Dermis microvascular lymphatic vessel endothelial cell (primary cell): ENCODE measurements at places on chromosomes 12 and 14. TPM values are rescaled to one million over a fixed set of nuclear protein-coding genes. Genes with fewer than 3 reads are reported as not detected.

The TMEM132D gene
- total RNA-seq = not detected in 2 replicates

GRCh38 chr12:62748941-62749468 lies 185.9 kb downstream of the PPM1H start:
- no peak for DNase-seq

The ANKRD33 gene
- total RNA-seq = 0.13 and 0.26 TPM in 2 replicates

- DNase-seq = no peak
These were observed 91.6 kb downstream of the HELB start for GRCh38 chr12:66393890-66394289.

DNA sequence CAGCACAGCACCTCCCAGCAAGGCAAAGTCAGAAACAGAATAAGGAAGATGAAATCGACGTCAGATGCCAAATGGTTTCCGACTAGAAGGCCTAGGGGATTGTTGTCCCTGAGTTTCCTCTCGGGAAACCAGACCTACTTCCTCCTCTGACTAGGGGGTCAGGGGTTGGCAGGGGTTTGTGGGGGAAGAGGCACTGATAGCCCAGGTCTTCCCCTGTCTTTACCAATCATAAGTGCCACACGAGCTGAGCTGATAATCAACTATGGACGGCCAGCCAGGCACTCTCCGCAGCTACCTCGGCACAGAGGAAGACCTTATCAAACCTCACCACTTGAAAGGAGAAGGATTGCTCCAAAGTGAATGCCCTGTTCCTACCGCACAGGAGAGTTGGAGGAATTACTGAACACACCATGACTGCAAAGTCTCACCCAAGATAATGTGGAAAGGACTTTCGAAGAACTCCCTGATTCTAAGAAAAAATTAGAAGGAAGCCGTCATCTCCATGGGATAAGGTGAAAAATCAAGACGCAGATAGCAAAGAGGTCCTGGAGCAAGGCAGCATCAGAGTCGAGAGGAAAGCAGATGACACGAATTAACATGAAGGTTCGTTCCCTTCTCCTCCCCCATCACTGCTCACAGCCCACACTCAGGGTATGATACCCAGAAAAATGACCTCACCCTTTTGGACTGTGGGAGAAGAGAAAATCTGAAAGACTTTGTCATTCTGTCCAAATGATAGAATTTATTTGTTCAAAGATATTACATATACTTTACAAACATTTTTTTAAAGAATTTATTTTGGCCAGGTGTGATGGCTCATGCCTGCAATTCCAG lies 77.7 kb upstream of the MED13L start:
- no peak for DNase-seq

DNA sequence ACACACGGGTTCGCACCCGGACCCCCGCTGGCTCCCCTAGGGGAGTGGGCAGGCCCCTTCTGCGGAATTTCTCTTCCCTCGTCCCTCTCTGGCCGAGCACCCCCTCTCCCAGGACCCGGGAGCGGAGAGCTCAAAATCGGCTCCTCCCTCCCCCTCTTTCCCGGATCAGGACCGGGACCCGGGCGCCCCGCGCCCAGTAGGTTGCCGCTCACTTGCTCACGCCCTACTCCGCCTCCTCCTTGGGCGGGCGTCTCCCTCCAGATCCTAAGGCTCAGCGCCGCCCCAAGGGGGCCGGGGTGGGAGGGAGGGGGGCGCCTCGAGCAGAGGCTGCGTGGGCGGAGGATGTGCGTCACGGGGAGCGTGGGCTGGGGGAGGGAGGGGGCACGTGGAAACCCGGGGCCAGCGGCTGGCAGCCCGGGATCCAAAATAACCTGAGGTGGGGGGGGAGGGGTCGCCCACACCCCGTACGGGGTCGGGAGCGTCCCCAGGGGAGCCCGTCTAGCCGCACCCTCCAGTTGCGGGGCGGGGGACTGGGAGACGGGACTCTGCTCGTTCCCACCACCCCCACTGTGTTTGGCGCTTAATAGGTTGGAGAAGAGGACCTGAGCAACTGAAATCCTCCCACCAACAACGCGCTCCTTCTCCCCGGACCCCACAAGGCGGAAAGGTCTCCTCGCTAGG lies 1.8 kb upstream of the NAB2 start:
- peak; percentile 82 for DNase-seq

- DNase-seq = no peak
These were observed 1.1 kb upstream of the RPL41 start for GRCh38 chr12:56115329-56115728.

DNA sequence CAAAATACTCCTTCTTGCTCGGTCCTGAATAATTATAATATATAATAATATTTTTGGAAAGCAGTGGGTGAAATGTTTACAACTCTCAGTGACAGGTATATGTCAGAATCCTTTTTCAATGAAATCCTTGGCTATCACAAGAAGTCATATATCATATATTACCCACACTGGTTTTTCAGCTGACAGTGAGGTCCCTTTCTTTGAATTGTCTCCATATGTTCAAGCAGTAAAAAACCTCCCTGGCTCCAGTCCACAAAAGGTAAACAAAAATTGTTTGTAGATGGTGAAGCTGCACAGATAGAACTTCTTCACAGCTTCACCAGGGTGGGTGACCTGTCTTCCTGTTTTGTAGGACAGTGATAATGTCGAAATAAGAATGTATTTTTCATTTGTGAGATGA lies 44.0 kb downstream of the A2ML1 start:
- no peak for DNase-seq

- DNase-seq = no peak
These were observed 143.3 kb downstream of the APAF1 start for GRCh38 chr12:98788396-98788795.

DNA sequence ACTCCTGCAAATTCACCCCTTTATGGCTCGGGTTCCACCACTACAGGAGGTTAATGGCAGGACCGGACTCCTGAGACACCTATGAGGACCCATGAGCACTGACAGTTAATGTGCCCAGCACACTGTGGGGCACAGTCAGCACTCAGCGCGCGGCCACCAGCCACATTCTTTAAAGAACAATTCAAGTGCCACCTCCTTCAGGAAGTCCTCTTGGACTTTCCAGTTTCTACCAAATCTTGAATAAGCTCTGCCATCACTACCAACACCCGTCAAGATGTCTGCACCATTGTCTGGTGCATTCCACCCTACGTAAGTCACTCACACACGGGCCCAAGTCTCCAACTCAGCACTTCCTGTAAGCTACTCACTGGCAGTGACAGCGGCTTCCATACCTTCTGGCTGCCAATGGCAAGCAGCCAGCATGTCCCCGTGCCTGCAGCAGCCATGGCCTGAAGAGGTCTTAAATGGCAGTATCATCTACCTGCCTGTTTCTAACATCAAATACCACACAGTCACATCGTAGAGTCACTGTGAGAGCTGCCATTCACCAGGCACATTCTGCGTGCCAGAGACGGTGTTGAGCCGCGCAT lies 48.5 kb downstream of the CDC42BPB start:
- peak; percentile 84 for DNase-seq

DNA sequence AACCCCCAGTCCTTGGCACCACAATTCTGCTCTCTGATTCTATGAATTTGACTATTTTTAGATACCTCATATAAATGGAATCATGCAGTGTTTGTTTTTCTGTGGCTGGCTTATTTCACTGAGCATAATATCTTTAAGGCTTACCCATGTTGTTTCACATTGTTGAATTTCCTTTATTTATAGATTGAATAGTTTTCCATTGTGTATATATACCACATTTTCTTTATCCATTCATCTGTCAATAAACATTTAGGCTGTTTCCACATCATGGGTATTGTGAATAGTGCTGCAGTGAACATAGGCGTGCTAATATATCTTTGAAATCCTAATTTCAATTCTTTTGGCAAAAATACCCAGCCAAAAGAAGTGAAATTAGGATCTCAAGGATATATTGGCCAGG lies 126.7 kb upstream of the SLC38A2 start:
- no peak for DNase-seq

The SERPINA10 gene
- not detected in 2 replicates for total RNA-seq

The SERPINA5 gene
- 0.26 and 0.38 TPM in 2 replicates for total RNA-seq

The CLEC6A gene
- not detected in 2 replicates for total RNA-seq

DNA sequence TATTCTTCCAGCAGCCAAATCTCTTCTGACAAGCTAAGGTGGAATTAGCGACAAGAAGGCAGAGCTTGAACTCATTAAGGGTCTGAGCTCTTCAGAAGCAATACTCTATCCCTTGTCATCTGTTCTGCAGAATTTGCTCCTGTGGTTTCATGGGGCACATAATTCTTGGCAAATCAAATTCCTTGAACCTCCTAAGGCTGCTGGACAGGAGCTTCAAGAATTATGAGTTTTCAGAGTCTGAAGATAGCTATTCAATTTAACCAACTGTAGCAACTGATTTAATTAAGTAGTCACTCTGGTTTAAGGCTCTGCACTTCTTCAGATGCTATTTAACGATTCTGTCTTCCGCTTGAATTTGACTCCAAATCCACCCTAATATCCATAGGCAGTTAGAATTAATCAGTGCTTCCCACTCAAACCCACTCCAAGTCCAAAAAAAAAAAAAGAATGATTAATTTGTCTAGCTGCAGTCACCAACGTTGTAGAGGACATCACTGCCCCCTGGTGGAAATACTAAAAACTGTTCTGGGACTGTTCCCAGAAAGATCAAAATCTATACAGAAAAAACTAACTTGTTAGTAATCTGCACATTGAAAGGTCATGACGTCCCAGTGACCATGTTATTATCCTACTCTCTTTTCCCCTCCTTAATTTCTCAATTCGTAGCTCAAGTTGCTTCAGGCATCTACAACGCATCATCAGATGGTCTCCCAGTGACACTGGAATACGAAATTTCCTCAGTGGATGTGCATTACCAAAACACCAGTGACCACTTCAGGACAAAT lies 169.9 kb downstream of the KIF21A start:
- DNase-seq = peak; percentile 56

GRCh38 chr12:47791874-47792273 lies 18.8 kb downstream of the SLC48A1 start:
- no peak for DNase-seq

GRCh38 chr12:6464531-6464930 lies 5.9 kb downstream of the VAMP1 start:
- peak; percentile 37 for DNase-seq

- no peak for DNase-seq
These were observed 15.7 kb downstream of the OR10P1 start for GRCh38 chr12:55652352-55652751.

The NOXRED1 gene
- total RNA-seq = 0.13 and 0.26 TPM in 2 replicates

- no peak for DNase-seq
These were observed 51.0 kb downstream of the KANSL2 start for GRCh38 chr12:48631071-48631470.
